Globus pallidus (tissue), 1 donor: ENCODE measurements at places on chromosomes 13 and 19.

- DNase-seq: peak; percentile 38
Measured at GRCh38 chr19:14081797-14082674, 3.5 kb downstream of the C19orf67 start.

DNA sequence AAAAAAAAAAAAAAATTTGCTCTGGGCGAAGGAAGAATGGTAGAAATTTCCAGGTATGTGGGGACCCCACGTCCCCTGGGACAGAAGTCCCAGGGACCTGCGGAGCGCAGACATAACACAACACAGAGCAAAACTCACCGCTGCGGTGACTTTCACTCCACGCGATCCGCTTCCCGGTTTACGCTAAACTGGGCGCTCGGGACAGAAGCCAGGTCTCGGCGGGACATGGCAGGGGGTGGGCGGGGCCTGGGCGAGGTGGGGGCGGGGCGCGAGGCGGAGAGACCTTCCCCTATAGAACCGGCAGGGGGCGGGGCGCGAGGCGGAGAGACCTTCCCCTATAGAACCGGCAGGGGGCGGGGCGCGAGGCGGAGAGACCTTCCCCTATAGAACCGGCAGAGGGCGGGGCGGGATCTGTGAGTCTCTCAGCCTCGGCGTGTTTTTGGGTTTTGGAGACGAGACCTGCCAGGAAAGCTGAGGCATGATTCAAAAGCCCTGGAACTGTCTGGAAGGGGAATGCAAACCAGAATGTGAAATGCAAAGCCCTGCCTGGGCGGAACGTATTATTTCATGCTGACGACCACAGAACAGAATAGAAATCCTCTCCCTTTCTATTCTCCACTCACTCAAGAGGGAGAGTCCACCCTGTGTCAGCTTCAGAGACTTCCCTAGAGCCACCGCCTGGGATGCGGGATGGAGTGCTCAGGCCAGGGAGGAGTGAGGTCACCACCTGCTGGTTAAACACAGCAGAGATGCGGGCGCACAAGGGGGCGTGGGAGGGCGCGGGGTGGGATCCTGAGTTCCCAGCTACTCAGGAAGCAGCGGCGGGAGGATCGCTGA lies 20.2 kb upstream of the ERVV-1 start:
- DNase-seq: peak; percentile 41

DNA sequence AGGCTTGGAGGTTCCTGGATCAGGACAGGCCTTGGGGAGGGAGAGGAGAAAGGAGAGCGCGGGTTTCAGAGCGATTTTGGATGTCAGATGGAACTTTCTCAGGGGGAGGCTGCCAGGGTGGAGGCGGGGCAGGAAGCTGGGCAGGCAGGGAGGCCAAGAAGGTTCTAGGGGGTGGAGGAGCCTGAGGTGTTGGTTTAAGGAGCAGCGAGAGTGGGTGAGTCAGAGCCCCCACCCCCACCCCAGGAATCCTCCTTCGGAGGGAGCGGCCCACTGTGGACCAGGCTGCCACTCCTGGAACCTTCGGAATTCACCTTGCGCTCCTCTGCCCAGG lies 15.9 kb upstream of the NOP53 start:
- DNase-seq: no peak

- DNase-seq: no peak
Measured at GRCh38 chr13:98582947-98583346, 6.0 kb upstream of the STK24 start.

DNA sequence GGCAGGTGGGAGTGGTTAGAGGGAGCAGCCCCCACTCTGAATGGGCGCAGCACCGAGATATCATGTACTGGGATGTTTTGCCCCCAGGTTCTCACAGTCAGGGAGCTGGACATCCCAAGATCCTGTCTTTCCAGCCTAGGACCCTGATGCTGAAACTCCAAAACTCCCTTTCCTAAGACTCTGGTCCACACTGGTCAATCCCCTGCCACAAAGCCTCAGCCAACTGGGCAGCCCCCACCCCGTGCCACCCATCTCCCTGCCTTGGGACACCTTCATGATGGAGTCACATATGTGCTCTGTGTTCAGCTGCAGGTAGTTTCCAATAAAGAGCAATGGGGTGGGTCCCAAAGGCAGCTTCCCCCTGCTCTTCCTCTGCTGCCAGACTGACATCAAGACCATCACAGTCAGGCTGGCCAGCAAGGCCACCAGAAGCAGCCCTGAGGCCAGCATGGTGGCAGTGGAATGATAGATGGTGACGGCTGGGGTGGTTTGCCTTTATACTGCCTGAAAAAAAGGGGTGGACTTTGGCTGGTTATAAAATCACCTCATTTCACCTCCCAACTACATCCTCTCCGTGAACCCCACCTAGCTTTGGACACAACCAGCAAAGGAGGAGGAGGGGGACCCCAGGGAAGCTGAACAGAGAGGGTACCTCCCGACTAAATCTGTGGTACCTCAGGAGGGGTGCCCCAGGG lies 36.3 kb downstream of the CYP2B6 start:
- no peak for DNase-seq

- no peak for DNase-seq
Measured at GRCh38 chr19:23855676-23856075, 59.0 kb upstream of the ZNF726 start.

DNA sequence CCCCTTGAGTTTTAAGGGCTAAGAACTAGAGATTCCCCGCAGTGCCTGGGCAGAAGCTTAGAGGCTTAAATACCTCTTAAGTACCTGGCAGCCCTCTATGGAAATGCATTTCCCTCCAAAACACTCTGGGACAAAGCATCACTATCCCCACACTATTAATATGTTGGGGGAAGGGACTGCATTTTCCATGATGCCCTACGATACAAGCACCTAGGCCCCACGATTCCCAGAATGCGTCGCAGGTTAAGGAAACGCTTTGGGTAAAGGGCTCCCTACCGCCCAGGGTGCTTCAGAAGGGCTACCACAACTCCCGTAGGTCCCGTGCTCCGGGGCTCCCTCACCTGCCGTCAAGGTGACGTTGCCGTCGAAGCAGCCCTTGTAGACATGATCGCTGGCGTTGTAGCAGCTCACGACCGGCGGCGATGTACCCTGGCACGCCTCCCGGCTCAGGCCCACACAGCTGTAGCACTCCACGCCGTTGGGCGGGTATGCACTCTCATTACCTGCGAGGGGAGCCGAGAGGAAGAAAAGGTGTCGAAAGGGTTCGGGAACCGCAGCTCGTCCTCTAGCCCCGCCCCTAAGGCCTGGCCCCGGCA lies 2.5 kb downstream of the LYPD3 start:
- no peak for DNase-seq

DNA sequence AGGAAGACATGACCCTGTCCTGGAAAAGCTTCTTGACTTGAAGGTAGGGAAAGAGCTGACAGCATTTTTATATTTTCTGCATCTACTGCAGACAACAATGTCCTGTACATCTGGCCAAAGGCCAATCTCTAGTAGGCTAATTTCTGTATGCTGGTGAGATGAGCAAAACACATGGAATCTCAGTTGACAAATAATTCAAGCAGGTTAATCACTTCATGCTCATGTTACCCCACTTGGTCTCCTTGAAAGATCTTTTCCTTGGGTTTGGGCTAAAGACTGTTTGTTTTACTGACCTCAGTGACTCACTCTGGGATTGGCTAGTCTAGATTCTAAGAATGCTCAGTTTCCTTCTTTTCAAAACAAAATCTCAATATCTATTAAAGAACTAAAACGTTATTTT lies 298.8 kb downstream of the LMO7 start:
- no peak for DNase-seq

DNA sequence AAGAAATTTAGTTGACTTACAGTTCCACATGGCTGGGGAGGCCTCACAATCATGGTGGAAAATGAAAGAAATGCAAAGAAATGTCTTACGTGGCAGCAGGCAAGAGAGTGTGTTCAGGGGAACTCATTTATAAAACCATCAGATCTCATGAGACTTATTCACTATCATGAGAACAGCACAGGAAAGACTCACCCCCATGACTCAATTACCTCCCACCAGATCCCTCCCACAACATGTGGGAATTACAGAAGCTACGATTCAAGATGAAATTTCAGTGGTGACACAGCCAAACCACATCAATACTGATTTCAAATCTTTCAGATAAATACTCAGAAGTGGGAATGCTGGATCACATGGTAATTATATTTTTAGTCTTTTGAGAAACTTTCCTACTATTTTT lies 1357.9 kb downstream of the SLITRK5 start:
- DNase-seq: no peak

DNA sequence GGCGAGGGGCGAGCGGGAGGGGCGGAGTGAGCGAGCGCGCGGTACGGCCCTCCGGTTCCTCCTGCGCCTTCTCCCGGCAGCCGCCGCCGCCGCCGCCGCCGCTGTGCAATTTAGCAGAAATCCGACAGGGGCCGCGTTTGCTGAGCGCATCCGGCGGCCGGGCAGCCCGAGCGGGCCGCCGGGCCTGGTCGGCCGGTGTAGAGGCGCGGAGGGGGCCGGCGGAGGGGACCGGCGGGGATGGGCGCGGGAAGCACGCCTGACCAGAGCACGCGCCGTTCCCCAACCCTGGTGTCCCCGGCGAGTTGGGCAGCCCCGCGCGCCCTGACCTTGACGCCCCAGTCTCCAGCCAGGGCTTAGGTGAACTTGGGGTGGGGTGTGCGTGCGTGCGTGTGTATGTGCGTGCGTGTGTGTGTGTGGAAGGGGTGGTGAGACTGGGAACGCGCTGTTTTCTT lies 144.5 kb upstream of the ZNF536 start:
- peak; percentile 86 for DNase-seq

DNA sequence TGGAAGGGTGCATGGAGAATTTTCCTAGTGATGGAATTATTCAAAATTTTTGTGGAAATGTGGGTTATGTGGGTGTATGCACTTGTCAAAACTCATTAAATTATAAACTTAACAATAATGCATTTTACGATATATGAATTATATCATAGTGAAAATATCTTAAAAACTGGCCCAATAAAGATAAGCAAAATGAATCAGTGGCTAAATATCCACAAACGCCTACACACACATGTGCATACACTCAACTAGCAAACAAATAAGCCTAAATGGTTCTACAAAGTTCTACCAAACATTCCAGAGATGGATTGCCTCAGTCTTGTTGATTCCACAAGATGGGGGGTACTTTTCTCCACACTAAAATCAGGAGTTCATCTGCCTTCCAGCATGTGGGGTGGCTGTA lies 349.5 kb downstream of the TSHZ3 start:
- no peak for DNase-seq

GRCh38 chr19:8111376-8111775 lies 38.0 kb downstream of the FBN3 start:
- DNase-seq: no peak

DNA sequence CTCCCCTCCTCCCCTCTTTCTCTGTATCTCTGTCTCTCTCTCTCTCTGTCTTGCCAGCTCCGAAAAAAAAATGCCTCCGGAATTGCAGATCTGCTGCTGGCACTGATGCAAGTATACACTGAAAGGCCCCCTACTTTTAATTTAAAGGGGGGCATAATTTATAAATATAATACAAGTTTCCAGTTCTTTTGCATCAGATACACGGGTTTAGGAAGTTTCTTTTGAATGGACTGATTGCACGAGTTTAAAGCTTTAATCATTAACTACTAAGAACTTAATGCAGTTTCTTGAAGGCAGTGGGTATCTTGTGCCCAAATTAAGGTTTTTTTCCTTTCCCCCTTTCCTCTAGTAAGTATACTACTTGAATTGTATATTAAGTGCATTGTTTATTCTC lies 1.4 kb downstream of the FGF9 start:
- DNase-seq: no peak

- no peak for DNase-seq
Measured at GRCh38 chr13:33032037-33032625, 15.9 kb downstream of the KL start.

GRCh38 chr19:294946-295686 lies 3.9 kb upstream of the PLPP2 start:
- no peak for DNase-seq

- DNase-seq: no peak
Measured at GRCh38 chr13:106986687-106987426, 418.9 kb upstream of the ARGLU1 start.

GRCh38 chr13:51921790-51922740 lies 60.3 kb downstream of the CCDC70 start:
- DNase-seq: no peak

GRCh38 chr19:14472202-14472938 lies 2.8 kb downstream of the PTGER1 start:
- DNase-seq: no peak

DNA sequence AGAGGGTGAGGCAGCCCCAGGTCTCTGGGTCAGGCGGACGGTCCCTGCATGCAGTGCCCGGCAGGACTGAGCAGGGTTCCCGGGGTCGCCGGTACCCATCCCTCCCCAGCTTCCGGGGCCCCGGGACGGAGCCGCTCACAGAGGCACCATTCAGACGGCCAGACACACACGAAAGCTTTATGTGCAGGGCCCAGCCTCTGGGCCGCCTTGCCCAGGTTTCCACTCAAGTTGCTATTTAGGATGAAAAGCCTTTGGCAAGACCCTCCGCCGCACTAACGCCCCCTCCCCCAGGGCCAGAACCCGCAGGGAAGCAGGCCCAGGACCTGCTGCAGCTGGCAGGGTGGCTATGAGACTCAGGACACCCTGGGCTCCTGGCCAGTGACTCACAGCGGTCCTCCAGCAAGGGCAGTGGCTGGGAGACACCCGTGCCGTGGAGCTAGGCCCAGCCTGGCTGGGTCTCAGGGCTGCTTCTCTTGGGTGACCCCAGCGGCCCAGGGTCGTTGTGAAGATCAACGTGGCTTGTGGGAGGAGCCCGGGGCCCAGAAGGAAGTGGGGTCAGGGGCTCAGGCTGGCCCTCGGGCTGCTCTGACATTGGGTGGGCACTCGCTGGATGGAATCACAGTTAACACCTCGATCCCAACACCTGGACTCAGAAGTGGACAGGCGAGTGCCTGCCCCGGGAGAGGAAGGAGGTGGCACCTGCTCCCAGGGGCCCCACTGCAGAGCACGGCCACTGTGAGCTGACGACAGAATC lies 4.8 kb downstream of the C19orf25 start:
- DNase-seq: peak; percentile 80

DNA sequence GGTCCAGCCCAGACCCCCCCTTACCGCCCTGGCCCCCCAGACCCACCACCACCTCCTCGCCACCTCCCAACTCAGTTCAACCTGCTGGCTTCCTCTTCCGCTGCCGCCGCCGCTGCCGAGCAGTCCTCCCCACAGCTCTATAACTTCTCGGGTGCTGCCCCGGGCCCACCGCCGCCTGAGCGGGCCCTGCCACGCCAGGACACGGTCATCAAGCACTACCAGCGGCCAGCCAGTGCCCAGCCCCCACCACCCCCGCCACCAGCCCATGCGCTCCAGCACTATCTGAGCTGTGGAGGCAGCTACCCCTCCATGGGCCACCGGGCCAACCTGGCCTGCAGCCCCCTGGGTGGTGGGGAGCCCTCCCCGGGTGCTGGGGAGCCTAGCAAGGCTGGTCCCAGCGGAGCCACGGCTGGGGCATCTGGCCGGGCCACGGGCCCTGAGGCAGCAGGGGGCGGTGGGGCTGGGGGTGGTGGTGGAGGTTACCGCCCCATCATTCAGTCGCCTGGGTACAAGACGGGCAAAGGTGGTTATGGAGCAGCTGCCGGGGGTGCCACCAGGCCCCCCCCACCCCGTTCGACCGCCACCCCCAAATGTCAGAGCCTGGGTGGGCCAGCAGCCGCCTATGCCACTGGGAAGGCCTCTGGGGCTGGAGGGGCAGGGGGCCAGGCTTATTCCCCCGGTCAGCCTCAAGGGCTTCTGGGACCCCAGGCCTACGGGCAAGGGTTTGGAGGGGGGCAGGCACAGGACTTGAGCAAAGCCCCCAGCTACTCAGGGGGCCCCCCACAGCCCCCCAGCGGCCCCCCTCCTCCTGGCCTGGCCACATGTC lies 4.2 kb downstream of the PRR12 start:
- DNase-seq: no peak

- DNase-seq: peak; percentile 72
Measured at GRCh38 chr13:66657165-66657881, 572.8 kb downstream of the PCDH9 start.

GRCh38 chr19:33772858-33773180 lies 23.9 kb upstream of the KCTD15 start:
- DNase-seq: no peak

GRCh38 chr19:4304538-4305256 lies at the start of gene FSD1:
Gene FSD1, plus strand, starts transcription at chr19:4304598. Its CDS starts 149 bp downstream, at chr19:4304747.
- no peak for DNase-seq
